Skeletal muscle tissue (tissue), 5 donors: ENCODE measurements at places on chromosomes 1 and 21. TPM values are rescaled to one million over a fixed set of nuclear protein-coding genes. Genes with fewer than 3 reads are reported as not detected.

Gene CCDC17
- 0.52 TPM for total RNA-seq

Gene DAB1
- 1.6 TPM for total RNA-seq

Gene PLA2G2F
- not detected for total RNA-seq

Gene SHCBP1L
- total RNA-seq = under 0.01 TPM

Gene ZNF593OS
- total RNA-seq = not detected

Gene ANGPTL7
- 5.2 TPM for total RNA-seq

Gene PLK3
- total RNA-seq = 6.8 TPM
